ENCODE measurements at places on chromosomes 11 and 22.

DNA sequence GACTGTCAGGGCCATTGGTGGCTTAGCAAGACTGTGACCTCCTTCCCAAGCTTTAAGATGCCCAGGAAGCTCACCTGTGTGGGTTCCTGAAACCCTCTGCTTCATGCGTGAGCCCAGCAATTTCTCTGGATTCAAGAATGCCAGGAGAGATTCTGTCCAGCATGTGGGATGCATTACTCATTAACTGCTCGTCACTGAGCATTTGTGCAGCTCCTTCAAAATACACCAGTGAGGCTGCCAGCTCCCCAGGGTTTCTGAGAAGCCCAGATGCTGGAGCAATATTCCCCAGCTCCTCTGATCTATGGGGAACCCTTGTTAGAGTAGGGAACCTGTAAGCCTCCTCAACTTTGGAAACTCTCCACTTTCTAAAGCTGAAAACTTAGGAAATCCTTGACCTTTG lies 126.5 kb downstream of the CHST1 start:
- DNase-seq, result no peak

DNA sequence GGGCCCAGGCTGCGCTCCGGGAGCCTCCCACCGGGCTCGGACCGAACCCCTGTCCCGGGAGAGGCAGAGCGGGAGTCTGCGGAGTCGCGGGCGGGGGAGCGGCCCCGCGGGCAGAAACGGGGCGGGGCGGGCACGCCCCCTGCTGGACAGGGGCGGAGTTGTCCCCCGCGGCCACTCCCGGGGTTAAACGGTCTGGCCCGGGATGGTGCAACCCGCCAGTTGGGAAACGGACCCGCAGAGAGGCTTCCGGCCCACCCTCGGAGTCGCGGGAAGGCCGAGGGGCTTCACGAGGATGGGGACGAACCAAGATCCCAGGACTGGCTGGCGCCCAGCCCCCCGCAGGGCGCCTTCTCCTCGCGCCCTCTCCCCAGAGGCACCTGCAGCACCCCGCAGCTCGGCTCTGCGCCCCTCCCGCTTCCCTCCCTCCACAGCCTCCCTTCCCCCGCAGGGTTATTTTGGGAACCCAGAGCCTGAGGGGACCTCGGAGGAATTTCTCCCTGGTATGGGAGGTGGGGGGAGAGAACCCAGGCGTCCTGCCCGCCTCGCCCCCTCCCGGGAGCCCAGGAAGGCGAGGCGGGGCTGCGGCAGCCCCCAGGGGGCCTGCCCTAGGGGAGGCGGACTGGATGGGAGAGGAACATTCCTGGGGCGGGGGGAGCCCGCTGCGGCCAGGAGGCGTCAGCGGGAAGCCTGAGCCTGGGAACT lies 902 bp downstream of the RASGRP2 start:
- no peak for DNase-seq

DNA sequence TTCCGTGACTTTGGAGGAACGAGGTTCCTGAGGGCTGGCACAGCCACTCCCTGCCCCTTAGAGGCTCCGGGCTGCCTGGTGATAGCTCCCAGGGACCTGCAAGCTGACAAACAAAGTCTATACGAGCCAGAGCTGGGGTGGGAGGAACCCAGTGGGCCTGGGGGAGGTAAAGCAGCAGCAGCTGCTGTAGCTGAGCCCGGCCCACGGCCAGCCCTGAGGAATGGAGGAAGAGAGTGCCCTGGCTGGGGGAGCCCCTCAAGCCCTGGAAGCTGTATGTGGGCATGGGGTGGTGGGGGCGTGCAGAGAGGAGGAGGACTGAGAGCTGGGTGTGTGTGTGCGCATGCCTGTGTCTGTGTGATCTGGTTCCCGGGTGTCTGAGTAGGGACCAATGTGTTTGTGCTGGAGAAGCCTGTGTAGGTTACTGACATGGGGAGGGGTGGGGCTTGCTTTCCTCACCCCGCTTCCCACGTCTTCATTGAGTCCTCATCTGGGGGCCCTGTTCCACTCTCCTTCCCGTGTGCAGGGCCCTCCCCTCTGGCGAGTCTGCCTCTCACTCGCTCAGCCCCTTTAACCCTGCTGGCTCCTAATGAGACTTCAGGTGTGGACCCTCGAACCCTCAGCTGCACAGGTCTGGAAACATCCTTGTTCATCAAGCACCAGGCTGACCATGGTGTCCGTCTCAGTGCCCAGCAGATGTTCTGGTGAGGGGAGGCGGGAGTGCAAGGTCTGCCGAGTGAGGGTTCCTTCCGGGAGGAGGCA lies 10.8 kb downstream of the ST3GAL4 start:
- no peak for DNase-seq

DNA sequence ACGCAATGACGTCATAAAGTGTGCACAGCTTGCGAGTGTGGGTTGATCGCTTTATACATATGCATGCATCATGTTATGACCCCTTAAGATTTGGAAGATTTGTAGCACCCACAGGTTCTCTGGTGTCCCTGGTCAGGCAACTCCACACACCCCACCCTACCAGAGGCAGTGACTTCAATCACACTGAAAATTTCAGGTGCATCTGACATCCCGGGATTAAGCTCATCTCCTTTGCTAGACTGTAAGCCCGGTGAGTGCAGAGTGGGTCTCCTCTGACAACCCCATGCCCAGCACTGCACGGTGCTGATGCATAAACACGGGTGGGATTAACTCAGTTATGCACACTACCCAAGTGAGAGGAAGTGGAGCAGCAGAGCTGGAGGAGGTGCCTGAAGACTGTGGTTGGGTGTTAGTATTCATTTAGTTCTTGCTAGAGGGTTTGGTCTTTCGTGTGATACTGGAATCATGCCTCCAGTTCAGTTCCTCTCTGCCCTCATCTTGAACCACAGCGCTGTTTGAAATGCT lies 6.5 kb downstream of the ARSA start:
- DNase-seq, result no peak

- no peak for DNase-seq
Observed at GRCh38 chr11:110455718-110456117, 26.0 kb downstream of the FDX1 start.

DNA sequence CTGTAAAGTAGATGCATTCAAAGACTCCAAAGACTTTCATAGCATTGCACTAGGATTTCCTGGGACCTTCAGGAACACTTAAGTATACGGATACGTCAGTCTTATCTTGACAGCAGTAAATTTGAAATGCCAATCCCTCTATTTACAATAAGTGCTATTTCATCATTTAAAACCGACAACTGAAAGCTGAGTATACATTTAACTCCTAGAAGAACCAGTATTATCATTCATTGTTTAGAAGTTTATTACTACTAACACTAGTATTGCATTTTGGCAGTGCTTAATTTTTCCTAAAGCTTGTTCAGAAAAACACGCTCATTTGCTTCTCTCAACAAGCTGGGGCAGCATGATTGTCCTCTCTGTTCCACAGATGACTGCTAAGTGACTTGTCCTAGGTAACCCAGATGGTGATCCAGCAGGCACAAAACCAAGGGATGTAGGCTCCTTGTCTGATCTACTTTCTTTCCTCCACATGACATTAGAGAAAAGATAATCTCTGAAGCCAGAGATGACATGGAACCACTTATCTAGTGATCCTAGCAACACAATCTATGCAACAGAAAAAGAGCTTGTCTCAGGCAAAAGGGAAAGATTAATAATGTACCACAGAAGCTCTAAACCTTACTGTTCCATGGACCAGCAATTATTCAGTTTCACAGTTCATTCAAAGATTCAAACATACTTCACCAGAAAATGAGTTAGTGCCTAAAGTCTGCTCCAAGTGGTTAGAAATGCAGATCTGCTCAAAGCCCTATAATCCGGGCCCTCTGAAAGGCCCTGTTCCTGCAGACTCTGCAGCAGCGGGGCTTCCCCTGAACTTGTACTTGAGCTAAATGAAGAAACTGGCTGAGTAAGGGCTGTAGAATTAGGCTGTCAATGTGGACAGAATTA lies 5.2 kb downstream of the MAML2 start:
- peak; percentile 21 for DNase-seq

DNA sequence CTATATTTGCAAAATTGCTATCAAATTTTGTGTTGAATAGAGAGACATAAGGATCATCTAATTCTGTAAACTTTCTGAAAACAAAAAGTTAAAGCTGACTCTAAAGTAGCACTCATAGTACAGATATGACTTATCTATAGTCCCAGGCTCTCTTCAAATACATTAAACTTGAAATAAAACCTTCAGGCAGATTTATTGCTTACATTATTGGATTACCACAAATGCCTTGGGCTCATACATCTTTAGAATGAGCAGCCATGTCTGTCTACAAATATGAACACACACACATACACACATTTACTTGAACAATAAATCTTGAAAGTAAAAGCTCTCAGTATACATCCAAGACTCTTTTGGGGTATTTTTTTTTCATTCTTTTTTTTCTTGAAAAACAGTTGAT lies 207.9 kb downstream of the LUZP2 start:
- no peak for DNase-seq

- no peak for DNase-seq
Observed at GRCh38 chr11:30459821-30460220, 126.3 kb downstream of the MPPED2 start.

- DNase-seq, result no peak
Observed at GRCh38 chr22:43541462-43542407, 129.9 kb downstream of the MPPED1 start.

DNA sequence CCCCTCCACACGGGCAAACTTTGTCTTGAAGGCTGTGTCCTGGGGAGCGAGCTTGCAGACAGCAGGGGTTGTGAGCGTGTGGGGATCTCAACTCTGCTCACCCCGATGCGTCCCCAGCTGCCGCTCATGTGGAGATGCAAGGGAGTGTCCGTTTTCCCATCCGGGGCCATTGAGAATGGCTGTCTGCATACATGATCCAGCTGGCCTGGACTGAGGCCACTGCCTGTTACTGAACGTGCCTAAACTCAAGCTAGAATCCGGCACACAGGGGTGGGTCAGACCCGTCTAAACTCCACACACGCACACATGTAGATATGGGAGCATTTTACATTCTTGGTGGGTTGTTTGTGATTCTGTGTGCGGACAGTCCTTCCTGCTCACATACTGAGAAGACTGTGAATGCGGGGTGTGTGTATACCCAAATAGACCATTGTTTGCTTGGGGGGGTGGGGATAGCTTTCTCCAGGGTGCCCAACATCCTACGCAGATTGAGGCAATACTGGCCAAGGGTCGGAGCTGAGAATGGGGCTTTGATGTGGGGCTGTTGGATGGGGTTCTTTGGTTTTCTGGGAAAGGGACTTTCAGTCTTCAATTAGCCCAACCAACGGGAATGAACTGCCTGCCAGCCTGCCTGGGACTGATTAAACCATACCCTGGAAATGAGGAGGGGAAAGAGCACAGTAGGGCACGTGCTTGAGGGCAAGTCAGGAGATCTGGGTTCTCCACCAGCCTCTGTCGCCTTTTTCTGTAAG lies 60.4 kb downstream of the ST3GAL4 start:
- DNase-seq, result peak; percentile 68

- DNase-seq, result no peak
Observed at GRCh38 chr11:107719557-107720302, 7.9 kb upstream of the SLN start.

DNA sequence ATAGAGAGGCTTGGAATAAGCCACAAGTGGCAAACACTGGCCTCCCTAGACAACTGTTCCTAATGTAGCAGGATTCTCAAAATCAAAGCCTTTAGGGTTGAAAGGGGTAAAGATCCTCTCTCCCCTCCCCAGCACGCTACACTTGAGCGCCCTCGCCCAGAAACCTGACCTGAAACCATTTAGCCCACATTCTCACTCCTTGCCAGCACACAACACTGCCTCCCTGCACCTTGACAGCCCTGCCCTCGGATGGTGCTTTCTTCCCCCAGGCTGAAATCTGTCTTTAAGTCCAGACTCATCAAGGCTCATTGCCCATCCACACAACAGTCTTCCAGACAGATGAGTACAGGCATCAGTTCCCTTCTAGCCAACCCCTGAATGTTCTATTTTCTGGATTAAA lies 26.5 kb downstream of the CWC15 start:
- no peak for DNase-seq

- DNase-seq, result no peak
Observed at GRCh38 chr11:57332694-57333440, 2.8 kb downstream of the SSRP1 start.

GRCh38 chr11:42049186-42049585 lies 589.7 kb upstream of the LRRC4C start:
- DNase-seq, result no peak

GRCh38 chr11:95346265-95346664 lies 115.3 kb upstream of the SESN3 start:
- no peak for DNase-seq

GRCh38 chr11:7332962-7333361 lies 81.3 kb downstream of the SYT9 start:
- no peak for DNase-seq

GRCh38 chr11:18785411-18785810 lies 6.2 kb downstream of the PTPN5 start:
- DNase-seq, result no peak

GRCh38 chr22:48233586-48233985 lies 1471.1 kb downstream of the TBC1D22A start:
- DNase-seq, result no peak

DNA sequence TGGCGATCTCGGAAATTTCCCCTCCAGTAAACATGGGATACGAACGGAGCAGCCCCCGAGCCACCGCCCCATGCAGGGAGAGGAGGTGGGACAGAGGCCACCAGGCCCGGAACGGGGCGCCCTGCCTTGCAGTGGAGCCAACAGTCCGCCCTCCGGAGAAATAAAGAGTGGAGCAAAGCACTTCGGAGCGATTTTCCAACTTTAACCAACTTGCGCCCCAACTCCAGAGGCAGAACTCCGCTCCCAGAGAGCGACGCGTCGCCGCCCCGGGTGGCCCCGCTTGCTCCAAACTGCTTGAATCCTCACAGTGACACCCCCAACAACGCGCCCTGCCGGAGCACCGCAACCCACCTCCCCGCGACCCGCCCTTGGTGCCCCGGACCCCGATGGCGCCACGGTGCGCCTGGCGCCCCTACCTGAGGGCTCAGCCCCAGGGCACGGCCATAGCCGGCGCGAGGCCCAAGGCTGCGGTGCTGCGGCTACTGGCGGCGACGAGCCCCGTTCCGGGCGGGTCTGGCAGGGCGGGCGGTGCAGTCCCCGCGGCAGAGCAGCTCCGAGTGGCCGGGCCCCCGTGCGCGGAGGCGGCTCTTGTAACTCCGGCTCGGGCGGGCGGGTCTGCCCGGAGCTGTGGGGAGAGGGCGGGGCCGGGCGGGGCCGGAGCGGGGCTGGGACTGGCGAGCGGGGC lies at the start of gene AHNAK:
AHNAK (minus strand) TSS at position 563 of the 685 bp plus-strand sequence. CDS start 10,708 bp downstream, outside the sequence.
- DNase-seq, result no peak

- no peak for DNase-seq
Observed at GRCh38 chr11:134586726-134587125, 174.7 kb upstream of the B3GAT1 start.

DNA sequence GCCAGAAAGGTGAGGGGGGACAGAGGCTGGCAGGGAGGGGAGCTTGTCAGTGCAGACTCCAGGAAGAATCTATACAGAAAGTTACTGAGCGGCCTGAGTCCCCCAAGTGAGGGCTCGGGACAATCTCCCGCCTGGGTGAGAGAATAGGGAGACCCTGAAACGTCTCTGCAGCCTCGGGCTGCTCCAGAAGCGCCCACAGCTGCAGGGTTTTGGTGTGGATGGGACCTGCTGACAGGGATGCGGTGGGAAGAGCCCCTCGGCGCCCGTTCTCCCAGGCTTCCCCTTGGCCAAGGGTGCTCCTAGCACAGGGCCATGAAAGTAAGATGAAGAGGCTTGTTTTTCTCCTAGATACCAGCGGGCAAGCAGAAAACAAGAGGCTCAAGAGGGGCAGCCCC lies 743 bp upstream of the RCE1 start:
- DNase-seq, result no peak

All from C1 segment of cervical spinal cord (tissue), 14 donors.